SK-N-DZ (cell line): ENCODE measurements at places on chromosomes 1 and 21.

DNA sequence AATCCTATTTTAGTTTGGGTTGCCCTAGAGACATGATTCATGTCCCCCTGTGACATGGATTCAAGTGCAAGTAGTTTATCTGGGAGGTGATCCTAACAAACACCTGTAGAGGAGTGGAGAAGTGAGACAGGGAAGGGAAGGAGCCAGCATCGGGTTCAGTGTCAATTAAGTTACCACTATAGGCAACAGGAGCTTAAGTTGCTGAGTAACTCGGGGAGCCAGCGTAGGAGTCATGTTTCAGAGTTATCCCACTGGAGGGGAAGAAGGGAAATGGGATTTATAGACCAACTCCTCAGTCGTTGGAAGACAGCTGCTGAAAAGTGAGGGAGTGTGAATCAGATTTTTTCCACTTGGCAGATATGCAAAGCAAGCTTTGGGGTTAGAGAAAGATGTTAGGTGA lies 54.9 kb downstream of the SLC30A7 start:
- no peak for DNase-seq

DNA sequence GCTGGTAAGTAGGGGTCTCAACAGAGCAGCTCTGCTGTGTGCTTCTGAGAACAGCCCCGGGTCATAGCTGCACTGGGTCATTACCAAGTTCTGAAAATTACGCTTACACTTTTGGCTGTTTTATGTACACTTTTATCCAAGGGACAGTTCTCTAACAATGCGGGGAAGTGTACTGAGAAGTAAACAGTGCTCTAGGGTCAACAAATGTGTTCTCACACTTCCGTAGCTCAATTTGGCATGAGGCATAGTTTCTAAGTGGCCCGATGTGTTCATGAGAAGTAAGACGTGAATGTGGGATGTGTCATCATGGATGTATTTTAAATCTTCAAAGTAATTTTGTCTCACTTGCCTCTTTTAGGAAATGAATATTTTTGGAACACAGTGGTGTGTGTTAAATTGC lies 10.9 kb upstream of the VAMP3 start:
- DNase-seq = no peak

DNA sequence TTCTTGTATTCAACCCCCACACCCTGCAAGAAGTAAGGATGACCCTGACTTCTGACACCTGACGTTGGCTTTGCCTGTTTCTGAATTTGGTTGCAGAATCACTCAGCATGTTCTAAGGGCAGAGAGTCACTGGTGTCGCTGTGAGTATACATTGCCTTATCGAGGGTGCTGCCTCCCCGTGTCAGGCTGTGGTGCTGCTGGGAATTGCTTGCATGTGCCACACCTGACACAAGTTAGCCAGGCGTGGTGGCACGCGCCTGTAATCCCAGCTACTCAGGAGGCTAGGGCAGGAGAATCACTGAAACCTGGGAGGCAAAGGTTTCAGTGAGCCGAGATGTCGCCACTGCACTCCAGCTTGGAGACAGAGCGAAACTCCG lies 45.9 kb downstream of the WDR4 start:
- DNase-seq = peak; percentile 41

GRCh38 chr1:20076710-20077461 lies 6.9 kb downstream of the PLA2G5 start:
- DNase-seq = no peak

DNA sequence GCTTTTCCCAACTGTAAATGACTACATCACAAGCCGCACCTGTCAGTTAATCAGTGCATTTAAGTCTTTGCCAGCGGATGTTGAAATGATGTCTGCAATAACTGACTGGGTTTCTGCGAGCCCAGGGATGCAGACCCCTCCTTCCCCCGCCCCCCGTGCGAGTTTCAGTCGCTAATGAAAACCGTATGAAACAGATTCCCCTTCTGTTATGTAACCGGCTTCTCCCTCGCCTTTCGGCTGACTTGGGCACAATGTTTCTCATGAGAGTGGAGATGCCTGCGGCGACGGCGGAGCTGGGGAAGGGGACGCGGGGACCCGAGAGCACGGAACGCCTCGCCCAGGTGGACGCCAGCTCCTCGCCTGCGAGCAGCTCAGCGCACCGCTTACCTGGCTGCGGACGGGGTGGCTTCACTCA lies 753 bp downstream of the KCNJ6 start:
- peak; percentile 11 for DNase-seq

DNA sequence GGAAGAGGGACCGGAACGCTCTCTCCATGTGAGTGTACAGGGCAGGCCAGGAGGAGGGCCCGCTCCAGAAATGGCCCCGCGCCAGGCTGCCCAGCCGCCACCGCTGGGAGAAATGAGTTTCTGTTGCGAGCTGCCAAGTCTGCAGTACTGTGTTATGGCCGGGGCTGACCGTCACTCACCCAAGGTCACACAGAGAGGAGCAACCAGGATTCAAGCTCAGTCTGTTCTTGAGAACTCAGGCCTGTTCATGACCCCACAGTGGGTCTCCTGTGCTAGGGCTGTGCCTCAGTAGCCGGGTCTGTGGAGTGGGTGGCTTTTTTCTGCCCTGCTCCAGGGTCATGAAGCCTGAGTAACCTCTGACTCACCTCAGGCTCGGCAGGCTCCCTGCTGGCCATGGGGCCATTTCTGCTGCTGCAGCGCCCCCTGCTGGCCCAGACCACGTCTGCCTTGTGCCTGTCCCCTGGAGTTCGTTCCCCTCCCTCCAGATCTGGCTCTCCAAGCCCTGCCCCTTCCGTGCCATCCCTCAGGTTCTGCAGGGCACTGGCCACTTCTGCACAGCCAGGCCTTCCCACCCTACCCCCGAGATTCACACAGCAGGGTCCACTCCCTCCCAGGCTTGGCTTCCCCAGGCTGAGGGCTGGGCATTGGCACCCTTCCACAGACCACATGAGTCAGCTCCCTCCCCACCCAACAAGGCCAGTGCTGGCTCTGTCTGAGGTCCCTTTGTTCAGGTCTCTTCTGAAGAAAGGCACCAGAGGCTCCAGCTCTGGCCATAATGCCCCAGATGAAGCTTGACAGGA lies 51.8 kb downstream of the EDN2 start:
- DNase-seq = peak; percentile 56

GRCh38 chr21:29072873-29073221 lies 601 bp downstream of the CCT8 start:
- DNase-seq = no peak

DNA sequence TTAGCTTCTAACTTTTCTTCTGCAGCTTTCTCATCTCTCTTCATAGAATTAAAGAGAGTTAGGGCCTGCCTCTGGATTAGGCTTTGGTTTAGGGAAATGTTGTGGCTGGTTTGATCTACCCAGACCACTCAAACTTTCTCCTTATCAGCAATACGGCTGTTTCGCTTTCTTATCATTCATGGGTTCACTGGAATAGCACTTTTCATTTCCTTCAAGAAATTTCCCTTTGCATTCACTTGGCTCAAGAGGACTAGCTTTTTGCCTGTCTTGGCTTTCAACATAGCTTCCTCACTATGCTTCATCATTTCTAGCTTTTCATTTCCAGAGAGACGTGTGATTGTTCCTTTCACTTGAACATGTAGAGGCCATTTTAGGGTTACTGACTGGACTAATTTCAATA lies 59.6 kb downstream of the AKT3 start:
- no peak for DNase-seq
